Peyer's patch (tissue), 4 donors: ENCODE measurements at places on chromosomes 11 and 22. TPM values are rescaled to one million over a fixed set of nuclear protein-coding genes. Genes with fewer than 3 reads are reported as not detected.

AMOTL1 gene
- 2.5 TPM for total RNA-seq

OR4A16 gene
- total RNA-seq = not detected

OTOG gene
- not detected for total RNA-seq

CHEK1 gene
- total RNA-seq = 4.2 TPM

MAPK12 gene
- total RNA-seq = 5.1 TPM

EFCAB6 gene
- 4.4 TPM for total RNA-seq

PANX3 gene
- total RNA-seq = not detected

PHF5A gene
- total RNA-seq = 22.0 TPM

LGR4 gene
- total RNA-seq = 134 TPM

TMEM191C gene
- total RNA-seq = 0.83 TPM

HEPN1 gene
- not detected for total RNA-seq

CASP5 gene
- 18.0 TPM for total RNA-seq

ALDH3B1 gene
- total RNA-seq = 23.8 TPM

SLC37A2 gene
- total RNA-seq = 6.6 TPM
